ENCODE measurements at places on chromosomes 16 and 17.

- DNase-seq: no peak
These were observed 10.6 kb downstream of the MSI2 start for GRCh38 chr17:57266902-57267311.

DNA sequence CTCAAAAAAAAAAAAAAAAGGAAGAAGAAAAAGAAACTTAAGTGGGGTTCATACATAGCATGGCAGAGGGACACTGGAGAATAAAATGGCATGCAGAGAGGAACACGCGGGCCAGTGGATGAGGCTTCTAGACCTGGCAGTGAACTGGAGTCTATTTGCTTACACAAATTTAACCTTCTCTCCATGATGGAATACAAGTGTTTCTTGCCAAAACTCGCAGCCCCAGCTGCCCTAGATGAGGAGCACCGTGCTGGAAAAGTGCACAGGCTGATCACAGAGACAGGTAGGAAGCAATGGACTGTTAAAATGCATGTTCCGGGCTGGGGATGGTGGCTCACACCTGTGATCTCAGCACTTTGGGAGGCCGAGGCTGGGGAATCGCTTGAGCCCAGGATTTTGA, 9.3 kb downstream of the SSTR2 start:
- DNase-seq: no peak

DNA sequence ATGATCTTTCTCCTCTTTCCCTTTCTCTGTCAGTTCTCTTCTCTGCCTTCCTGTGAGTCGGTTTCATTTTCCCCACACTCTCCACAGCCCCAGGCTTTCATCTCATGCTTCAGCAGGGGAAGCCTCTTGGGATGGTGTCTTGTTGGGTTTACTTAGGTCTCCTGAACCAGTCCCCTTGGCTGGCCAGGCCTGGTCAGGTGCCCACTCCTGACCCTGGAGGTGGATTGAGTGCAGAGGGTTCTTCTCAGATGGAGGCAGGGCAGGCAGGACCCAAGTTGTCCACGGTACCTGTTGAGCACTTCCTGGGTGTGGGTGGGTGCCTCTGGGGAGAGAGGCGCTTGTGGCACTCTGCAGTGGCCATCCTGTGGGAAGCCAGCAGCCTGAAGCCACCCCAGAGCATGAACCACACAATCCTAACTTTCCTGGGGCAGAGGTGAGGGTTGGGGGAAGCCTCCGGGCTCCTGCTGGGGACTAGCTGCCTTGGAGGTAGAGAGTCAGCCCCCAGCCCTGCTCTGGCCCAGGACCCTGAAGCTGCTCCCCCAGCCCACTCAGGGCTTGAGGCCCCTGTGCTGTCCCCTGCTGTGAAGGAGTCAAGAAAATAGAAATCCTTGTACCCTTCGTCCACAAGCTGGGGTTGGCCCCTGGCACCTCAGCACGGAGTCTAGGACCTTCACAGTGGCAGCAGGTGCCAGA, 2.0 kb upstream of the RAP1GAP2 start:
- peak; percentile 20 for DNase-seq

DNA sequence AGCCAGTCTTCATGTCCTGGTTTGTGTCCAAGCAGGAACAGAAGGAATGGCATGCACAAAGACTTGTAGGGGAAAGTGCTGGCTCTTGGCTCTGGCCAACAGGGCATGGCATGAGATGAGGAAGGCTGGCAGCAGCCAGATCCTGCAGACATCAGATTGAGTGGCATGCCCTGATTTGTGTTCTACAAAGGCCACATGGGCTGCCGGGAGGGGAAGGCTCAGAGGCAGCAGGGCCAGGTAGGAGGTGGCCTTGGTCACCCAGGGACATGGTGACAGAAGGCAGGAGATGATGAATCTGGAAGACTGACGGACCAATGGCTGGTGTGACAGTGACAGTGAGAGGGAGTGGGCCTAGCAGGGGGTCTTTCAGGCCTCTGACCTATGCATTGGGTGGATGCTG, 33.7 kb downstream of the SMPD3 start:
- no peak for DNase-seq

DNA sequence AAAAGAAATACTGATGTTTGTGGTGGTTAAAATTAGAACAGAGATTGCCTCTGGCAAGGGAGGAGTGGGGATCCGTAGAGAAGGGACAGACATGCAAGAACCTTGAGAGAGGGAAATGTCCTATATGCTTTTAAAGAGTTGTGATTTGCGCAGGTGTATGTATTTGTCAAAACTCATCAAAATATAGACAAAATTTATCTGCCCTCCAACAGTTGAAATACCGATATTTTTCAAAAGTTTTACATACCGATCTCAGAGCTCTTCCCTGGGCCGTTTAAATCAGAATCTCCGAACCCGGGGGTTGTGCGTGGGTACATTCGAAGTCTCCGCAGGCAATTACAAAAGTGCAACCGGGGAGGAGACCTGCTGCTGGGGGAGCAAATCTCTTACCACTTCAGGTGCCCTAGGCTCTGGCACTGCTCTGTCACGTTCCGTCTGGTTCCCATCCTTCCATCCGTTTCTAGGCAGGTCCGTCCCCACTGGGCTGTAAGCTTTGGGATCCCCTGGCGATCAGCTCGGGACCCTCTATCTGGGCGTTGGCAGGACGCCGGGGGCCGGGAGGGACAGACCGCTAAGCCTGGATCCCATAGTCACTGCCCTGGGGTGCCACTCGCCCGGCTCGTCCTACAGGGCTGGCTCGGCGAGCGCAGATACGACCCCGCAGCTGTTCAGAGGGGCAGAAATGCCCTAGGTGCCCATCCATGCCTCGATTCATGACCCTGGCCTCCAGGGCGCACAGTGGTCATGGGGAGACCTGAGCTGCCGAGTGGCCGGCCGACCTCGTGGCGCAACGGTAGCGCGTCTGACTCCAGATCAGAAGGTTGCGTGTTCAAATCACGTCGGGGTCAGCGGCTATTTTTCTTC, 4.2 kb downstream of the BORCS6 start:
- DNase-seq: peak; percentile 91

DNA sequence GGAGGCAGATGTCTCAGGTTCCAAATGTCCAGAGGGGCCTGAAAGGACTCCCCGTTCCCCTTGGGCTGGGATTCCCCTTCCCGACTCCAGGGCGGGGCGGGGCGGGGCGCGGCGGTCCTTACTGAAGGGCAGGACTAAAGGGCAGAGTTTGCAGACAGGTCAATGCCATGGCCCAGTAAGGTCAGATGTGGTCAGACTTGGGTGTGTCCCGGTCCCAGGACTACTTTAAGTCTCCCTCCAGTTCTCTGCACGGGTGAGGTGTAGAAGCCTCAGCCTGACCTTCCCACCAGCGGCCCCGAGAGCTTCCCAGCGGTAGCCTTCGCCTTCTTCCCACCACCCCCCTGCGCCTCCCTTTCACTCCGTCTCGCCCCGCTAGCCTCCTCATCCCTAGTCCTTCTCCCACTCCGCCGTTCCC, 532 bp downstream of the KDM6B start:
- peak; percentile 59 for DNase-seq

DNA sequence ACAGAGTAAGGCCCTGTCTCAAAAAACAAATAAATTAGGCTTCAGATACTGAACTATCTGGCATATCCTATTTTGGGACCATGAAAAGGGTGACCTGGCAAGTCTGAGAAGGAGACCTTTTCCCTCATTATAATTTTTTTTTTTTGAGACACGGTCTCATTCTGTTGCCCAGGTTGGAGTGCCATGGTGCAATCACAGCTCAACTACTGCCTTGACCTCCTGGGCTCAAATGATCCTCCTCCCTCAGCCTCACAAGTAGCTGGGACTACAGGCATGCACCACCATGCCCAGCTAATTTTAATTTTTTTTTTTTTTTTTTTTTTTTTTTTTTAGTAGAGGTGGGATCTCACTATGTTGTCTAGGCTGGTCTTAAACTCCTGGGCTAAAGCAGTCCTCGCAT, 37.3 kb downstream of the PLCG2 start:
- DNase-seq: no peak

DNA sequence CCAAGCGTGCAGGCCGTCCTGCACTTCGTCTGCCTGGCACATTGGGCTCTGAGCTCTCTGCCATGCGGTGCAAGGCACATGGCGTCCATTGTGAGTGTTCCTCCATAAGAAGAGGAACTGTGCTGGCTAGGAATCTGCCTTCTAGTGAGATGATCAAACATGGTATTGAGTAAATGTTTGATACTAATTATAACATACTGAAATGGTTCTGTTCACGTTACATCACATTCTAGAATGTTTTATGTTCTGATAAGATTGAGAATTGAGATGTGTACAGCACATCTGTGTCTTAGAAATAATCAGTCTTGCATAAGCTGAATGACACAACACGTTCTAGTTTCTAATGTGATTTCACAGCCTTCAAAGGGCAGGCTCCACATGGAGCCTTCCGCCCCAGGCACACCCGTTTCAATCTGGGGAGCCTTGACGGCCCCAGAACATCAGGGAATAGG, 42.9 kb downstream of the USP10 start:
- no peak for DNase-seq

- no peak for DNase-seq
These were observed 15.4 kb upstream of the KCNG4 start for GRCh38 chr16:84255050-84255810.

- DNase-seq: no peak
These were observed 6.6 kb downstream of the NHERF2 start for GRCh38 chr16:2033057-2033908.

GRCh38 chr16:66750279-66751052, 943 bp downstream of the DYNC1LI2 start:
- no peak for DNase-seq

GRCh38 chr16:11677451-11677951, 9.2 kb downstream of the SNN start:
- no peak for DNase-seq

GRCh38 chr17:59353106-59353854, 21.8 kb downstream of the YPEL2 start:
- peak; percentile 18 for DNase-seq

- no peak for DNase-seq
These were observed 18.0 kb downstream of the ADCY7 start for GRCh38 chr16:50284131-50284911.

GRCh38 chr17:17298108-17298507, 5.1 kb upstream of the NT5M start:
- no peak for DNase-seq

- DNase-seq: no peak
These were observed 2.0 kb downstream of the POLR2A start for GRCh38 chr17:7486181-7486580.

DNA sequence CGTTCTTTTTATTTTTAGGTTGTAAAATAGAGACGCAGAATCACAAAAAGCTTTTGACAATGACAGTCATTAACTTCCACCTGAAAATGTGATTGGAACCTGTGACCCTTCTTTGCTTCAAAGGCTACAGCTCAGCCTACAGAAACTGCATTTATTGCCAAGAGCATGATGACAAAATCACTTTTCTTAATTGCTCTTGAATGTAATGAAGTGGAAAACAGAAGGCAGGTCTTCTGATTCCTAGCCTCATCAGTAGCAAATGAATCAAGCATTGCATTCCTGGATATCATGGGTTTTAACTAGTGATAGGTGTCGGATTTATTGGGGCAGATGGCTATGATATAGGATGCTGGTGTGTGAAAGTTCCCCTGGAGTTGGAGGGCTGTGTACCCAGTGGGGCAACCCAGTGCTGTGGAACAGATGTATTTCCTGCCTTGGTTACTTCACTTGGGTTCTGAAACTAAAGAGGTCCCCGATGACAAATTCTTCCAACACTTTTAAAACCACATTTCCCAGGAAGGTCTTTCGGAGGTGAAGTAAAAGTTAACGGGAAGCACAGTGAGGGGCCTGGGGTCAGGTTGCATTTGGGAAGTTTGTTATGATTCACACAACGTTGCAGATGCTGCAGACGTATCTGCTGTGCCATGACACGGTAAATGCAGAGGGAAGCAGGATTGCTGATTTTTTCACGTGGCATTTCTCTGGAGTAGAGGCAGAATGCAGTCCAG, 127.5 kb downstream of the HS3ST3A1 start:
- DNase-seq: no peak

DNA sequence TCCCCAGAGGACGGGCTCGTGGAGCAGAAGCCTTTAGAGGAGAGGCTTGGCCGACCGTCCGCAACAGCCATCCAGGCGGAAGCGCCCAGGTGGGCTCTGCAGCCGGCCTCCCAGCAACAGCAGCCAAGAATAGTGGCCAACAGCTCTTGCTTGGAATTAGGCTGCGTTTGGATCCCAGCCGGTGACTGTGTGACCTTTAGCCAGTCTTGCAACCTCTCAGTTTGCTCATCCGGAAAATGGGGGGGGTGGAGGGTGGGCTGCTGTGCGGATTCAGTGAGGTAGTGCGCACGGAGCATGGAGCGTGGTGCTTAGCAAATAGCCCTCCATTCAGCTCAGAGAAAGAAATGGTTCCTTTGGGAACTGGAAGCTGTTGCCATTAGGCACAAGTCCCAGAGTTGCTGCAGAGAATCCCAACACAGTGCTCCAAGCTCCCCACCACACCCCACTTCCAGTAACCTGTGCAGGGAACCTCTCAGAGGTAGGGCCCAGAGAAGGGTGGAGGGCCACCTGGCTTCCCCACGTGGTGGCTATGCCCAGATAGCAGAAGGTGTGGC, 46.7 kb downstream of the RTN4RL1 start:
- no peak for DNase-seq

GRCh38 chr16:15899538-15900100, 11.2 kb upstream of the CEP20 start:
- peak; percentile 39 for DNase-seq

- no peak for DNase-seq
These were observed 12.5 kb downstream of the CASKIN2 start for GRCh38 chr17:75502721-75503329.

DNA sequence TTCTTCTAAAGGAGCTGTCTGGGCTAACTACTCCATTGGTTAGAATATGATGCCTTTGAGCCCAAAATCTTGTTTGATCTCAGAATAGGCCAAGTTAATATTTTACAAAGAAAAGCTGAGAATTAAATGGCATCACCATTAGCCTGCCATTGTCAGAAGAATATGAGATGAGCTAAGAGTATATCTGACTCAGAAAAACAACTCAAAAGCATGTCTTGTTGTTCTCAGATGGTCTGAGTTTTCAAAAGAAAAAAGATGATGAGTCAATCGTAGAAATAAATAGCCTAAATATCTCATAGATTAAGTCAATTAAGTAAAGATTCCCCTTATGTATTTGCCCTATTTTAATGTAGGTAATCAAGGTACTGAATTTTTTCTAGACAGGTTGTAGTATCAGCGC, 197.1 kb upstream of the TBX2 start:
- no peak for DNase-seq

- no peak for DNase-seq
These were observed 6.3 kb downstream of the SECTM1 start for GRCh38 chr17:82327289-82327688.

All from activated naive CD4-positive, alpha-beta T cell treated with Interleukin-2 at 50 U/mL for 16 hours (primary cell).